Caki2 (cell line): ENCODE measurements at places on chromosomes 12 and 14.

- no peak for DNase-seq
Measured at GRCh38 chr12:6116471-6117021, 7.9 kb downstream of the VWF start.

- DNase-seq, result no peak
Measured at GRCh38 chr12:48929551-48929950, 4.3 kb upstream of the FKBP11 start.

GRCh38 chr14:23483236-23483854 is 13.8 kb downstream of the NGDN start:
- DNase-seq, result no peak

DNA sequence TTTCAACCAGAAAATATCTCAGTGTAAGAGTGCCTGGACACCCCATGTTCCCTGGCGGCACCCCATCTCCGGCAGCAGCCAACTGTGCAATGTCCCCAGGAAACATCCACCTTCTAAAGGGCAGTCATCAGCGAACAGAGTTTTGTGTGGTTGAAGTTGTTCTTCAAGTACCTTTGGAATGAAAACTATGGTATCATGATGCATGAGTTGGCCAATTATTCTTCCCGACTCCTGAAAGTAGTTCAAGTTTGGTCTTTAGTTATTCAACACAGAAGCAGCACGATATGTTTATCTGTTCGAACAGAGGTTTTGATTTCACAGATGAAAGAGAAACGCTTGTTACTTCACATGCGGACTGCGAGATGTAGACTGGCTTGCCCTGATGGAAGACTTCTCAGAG is 21.1 kb upstream of the TTC7B start:
- DNase-seq, result no peak

- DNase-seq, result no peak
Measured at GRCh38 chr12:10205220-10205807, 7.4 kb upstream of the GABARAPL1 start.

DNA sequence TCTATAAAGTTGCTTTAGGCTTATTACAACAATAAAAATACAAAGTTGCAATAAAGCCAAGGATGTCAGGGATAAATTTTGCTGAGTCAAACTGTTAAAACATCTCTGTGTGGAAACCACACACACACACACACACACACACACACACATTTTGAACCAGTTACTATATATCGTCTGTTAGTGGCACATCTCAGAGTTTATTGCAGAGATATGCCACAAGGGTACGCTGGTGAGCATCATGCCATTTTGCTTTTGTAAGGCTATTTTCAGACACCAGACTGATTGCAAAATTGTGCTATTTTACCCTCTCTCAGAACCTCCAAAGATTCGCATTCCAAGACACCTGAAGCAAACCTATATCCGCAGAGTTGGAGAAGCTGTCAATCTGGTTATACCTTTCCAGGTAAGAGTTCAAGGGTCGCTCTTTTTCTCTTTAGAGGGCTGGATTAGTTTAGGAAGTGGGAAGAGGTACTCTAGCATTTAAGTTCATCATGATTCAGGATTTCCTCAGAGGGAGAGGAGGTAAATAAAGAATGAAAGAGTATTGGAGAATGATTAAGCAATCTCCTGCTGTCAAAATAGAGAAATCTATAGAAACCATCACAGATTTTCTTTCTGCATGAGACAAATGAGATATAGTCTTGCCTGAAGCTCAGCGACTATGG is 27.3 kb upstream of the CHPT1 start:
- no peak for DNase-seq

DNA sequence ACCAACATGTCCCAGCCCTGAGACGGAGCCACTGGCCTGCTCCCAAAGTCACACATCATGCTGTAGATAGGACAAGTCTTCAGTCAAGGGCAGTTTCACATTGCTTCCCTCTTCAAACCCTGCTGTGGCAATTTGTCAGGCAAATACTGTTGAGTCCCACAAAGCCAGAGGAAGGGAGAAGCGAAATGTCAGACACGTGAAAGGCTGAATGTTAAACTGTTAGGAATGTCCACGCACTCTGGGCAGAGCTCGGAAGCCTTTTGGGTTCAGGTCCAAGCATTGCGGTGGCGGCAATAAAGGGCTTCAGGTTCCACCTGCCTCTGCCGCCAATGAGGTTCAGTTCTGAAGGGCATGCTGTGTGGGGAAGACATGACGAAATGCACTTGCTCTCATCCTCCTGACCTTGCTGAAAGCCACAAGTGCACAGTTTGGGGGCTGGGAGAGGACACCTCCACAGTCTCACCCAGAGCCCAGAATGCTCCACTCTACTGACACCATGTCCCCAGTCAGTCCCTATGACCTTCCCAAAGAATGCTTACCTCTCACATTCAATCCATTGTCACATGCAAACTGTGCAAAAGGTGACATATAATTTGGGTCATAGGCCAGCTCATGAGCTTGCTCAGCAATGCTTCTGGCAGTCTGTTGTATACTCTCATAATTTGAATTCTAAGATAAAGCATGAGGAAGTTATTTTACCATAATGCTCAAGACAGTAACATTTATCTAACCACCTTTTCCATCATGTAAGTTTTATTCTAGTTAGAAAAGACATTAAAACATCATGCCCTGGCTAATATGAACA is 35.7 kb downstream of the RAD9B start:
- DNase-seq, result no peak

DNA sequence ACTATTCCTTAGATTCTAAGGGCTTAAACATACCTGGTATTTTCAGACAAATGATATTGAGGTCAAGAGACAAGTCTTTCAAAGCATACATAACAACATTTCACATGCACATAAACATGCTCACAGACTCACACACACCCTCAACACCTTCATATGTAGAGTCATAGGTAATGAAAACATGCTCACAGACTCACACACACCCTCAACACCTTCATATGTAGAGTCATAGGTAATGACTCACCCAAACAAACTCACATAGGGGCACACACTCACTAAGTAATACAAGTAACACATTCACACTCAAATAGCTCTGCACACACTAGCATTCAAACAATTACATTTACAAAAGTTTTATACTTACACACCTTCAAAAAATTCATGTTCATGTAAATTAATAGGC is 975.5 kb downstream of the TMEM121 start:
- no peak for DNase-seq

- no peak for DNase-seq
Measured at GRCh38 chr12:51132693-51133092, 40.2 kb downstream of the TFCP2 start.

DNA sequence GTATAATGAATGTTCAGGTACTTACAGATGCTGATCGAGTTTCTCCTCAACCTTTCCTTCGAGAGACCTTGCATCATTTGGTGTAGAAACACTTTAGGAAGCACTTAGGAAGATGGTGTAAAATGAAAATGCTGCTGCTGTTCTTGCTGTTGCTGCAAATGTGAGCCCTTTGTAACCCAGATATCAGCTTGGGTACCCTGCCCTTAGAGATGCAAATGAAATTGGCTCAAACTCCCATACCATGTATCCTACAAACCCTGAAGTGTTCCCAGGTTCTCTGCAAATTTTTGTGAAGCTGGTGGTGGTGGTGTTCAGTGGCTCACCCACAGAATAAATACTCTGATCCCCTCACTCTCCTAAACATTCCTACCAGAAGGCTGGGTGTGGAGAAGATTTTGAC is 130.8 kb downstream of the SLC25A47 start:
- DNase-seq, result no peak

DNA sequence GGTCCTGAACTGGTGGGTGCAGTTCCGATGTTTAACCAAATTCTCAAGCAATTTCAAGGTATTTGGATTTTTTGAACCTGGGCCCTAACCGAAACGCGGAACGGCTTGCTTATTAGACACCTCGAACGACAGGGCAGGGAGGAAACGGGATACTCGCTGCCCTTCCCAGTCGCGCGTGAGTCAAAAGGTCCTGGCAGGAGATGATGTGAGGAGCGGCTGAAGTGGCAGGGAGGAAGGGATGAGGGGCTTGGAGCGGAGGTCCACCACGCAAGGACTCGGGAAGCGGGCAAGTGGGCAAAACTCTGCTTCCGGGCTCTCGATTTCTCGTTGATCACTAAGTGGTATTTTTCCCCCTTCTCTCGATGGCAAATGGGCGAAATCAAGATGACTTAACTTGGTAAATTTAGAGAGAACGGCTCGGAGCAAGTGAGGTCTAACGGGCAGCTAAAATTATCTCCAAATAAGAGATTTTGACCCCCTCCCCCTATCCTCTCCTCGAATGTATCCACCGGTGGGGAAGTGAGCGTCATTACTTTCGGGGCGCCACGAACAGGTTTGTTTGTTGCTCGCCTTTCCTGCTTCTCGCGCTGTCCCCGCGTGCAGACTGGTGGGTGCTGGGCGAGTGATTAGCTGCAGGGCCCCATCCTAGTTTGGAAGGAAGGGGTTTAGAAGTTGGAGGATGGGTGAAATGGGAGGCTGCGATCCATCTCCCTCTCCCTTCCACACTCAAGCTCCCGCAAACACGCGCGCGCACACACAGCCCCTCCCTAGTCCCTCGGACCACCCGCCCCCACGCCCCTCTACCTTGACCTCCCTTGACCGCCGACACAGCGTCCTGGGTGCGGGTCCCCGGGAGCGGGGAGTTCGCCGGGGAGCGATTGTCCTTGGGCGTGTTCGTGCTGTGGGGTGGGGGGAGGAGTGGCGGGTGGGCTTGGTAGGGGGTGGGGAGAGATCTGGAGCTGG is 986 bp upstream of the NTF3 start:
- no peak for DNase-seq

GRCh38 chr14:58876608-58877007 is 238.8 kb downstream of the DACT1 start:
- DNase-seq, result no peak

GRCh38 chr14:55249423-55249822 is 21.8 kb upstream of the FBXO34 start:
- DNase-seq, result peak; percentile 67

GRCh38 chr12:41008472-41008871 is 179.6 kb upstream of the PDZRN4 start:
- peak; percentile 7 for DNase-seq

GRCh38 chr12:32494656-32495055 is 95.3 kb downstream of the FGD4 start:
- no peak for DNase-seq

GRCh38 chr12:131466932-131467331 is 244.0 kb upstream of the SFSWAP start:
- no peak for DNase-seq

GRCh38 chr12:79056775-79057174 is 192.2 kb downstream of the SYT1 start:
- DNase-seq, result no peak

DNA sequence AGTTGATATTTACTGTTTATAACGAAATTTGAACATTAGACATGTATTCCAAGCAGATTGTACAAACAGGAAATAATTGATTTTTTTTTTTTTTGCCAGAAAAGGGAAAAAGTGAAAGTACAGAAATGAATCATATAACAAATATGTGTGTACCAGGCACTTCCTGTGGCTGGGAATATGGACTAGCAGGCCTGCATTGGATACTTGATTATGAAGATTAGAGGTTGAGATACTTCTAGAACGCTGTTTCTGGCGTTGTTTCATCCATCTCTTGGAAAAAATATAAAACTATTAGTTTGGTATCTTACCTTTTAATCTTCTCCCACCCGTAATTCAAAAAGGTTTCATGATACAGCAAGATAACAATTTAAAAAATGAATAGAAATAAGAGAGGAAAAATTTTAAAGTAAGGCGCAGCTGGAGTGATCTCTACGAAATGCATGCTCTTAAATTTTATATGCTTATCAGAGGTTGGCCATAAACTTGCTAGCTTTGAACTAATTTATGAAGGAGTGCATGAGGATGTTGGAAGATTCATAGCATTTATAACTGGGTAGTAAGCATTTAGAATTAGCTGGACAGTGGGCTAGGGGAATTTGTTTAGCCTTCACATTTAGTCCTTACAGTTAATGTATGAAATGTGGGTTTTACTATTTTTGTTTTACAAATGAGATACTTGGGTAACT is 90.8 kb downstream of the AEBP2 start:
- no peak for DNase-seq

DNA sequence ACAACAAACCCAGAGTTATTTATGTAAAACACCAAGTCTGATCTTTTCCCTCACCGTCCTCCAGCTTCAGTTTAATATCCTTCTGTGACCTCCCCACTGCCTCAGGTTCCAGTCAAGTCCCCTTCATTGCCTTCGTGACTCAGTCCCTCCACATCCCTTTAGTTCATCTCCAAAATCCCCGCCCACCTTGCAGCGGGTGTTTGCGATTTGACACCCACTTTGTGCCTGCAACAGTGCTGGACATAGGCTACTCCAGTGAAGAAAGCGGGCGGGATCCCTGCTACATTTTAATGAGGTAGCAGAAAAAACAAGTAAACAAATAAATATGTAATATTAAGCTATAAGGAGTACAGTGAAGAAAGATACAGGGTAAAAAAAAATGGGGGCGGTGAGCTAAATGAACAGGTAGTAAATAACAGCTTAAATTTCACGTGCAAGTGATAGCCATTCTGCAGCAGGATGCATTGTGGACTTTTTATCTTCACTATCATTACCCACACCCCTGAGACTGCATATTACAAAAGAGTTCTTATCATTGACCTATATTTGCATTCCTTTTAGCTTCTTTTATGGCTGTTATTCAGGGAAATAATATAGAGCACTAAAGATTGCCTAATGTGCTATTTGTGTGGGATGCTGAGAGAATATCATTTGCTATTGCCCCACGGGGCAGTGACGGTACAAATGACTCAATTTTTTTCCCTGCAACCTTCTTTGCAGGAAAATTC is 222.8 kb upstream of the NUDT4 start:
- no peak for DNase-seq

GRCh38 chr14:45201905-45202304 is 51.1 kb downstream of the MIS18BP1 start:
- DNase-seq, result peak; percentile 3

DNA sequence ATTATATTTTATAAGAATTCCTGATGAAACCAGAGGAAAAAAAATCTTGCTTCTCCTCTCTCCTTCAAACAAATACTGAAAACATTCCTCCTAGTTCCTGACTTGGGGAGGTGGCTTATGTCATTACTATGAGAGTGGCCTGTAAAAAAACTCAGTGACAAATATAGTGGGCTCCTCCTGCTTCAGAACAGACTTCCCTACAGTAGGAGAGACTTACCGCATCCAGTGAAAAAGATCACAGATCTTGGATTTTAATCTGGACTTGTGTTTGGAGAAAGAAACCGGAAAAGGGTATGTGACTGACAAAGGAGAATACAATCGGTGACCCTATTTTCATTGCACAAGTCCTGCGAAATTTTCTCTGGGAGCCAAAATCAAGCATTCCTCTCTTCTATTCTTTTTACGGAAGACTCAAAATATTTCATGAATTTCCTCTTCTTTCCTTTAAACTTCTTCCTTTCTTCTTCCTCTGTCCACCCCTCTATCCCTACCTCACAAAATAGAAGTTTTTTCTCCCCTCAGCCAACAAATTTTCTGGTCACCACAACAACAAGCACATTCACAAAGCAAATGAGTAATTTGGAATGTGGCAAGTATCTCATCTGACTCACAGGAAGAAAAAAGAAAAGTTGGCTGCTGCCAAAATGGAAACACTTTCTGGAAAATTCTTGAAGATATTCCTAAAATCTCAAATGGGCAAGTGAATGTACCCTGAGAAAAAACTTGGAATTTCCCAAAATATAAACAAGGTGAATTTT is 185.1 kb upstream of the CDKN3 start:
- peak; percentile 4 for DNase-seq
